BJ (cell line): ENCODE measurements at places on chromosomes 7 and 10. TPM values are rescaled to one million over a fixed set of nuclear protein-coding genes. Genes with fewer than 3 reads are reported as not detected.

- no peak for DNase-seq
Measured at GRCh38 chr7:4722960-4723630, 41.0 kb downstream of the FOXK1 start.

GRCh38 chr7:37013771-37014170, 289.5 kb upstream of the AOAH start:
- no peak for DNase-seq

- DNase-seq = no peak
Measured at GRCh38 chr7:44103923-44104859, at the start of gene AEBP1. Gene AEBP1, plus strand, starts transcription at chr7:44104345. Its CDS starts 321 bp downstream, at chr7:44104666.

GRCh38 chr7:119748991-119749390, 524.0 kb upstream of the KCND2 start:
- DNase-seq = no peak

DNA sequence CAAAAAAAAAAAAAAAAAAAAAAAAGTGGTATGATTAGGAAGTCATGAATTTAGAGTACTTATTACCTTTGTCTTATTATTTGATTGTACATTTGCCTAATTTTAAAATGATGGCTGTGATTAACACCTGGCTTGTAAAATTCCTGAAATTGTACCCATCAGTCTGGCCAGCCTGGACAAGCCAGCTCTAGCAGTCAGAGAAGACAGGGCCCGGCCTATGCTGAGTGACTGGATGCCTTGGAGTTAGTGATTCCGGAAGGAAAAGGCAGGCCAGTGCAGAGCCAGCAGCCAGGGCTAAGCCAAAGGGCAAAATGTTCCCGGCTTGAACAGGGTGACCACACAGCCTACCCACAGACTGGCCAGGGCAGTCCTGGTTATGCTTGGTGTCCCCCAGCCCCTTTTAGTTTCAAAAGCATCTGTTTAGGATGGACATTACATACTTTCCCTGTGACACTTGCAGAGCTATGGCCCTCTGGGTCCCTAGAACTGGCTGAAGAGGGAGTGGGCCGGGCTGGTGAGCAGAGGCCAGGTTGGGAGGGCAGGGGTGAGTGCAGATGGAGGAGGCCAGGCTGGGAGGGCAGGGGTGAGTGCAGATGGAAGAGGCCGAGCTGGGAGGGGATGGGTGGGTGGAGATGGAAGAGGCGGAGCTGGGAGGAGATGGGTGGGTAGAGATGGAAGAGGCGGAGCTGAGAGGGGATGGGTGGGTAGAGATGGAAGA, 61.7 kb downstream of the PROSER2 start:
- no peak for DNase-seq

GRCh38 chr10:17954861-17955260, 3.1 kb downstream of the SLC39A12 start:
- no peak for DNase-seq

DNA sequence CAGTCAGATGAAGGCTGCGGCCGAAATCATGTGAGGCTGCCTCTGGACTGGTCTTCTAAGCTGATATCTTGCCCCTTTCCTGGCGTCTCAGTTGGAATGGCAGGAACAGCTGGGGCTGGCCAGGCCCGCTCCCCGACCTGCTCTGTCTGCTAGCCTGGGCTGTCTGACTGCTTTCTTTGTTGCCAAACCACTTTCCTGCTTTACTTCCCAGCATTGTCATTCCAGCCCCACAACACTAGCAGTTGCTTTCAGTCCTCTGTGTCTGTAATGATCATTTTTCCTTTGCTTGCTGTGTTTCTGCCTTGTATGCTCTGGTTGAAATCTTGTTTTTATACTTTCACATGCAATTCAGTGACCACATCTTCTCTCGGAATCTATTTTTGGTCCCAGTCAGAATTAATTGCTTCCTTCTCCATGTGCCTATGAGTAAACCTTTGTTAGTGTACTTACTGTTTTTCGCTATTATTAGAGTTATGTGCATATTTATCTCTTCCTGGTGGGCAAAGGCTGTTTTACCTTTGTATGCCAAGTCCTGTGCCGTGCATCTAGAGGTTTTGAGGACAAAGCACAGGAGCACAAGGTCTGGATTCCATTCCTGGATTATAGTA, 21.6 kb downstream of the PRPF18 start:
- DNase-seq = peak; percentile 14

- DNase-seq = no peak
Measured at GRCh38 chr10:130046591-130046990, 64.0 kb downstream of the C10orf143 start.

- no peak for DNase-seq
Measured at GRCh38 chr7:78607099-78607498, 808.5 kb downstream of the PHTF2 start.

GRCh38 chr10:28793482-28793881, 116.2 kb downstream of the BAMBI start:
- no peak for DNase-seq

- no peak for DNase-seq
Measured at GRCh38 chr7:82534684-82535083, 91.1 kb upstream of the CACNA2D1 start.

DNA sequence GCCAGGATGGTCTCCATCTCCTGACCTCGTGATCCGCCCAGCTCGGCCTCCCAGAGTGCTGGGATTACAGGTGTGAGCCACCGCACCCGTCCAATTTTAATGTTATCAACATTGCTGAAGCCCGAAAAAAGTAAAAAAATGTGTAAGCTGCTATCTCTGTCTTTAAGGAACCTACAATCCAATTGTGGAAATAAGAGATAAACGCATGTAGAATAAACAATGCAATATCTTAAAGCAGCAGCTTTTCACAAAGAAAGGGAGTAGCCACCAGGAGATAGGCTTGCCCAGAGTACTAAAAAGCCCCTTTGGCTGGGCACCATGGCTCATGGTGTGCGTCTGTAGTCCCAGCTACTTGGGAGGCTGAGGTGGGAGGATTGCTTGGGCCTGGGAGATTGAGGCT, 282.9 kb upstream of the LYZL1 start:
- DNase-seq = no peak

DNA sequence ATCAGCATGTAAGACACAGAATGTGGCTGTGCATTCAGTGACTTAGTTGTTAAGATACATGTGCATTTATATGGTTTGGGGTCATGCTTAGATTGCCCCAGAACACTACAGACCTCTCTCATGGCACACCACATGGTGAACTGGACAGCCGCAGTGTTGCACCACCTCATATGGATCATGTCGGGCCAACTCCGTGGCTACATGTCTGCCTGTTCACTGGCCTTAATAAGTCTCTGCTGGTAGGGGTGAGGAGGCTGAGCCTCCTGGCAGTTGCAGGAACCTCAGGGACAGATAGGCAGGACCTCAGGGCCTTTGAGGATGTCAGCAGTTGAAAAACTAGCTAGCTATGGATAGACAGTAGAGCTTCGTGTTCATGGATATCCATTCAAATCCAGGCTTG, 751.0 kb downstream of the GRID1 start:
- no peak for DNase-seq

- no peak for DNase-seq
Measured at GRCh38 chr10:127612-128432, 7.4 kb upstream of the ZMYND11 start.

- no peak for DNase-seq
Measured at GRCh38 chr10:47409171-47409865, 25.2 kb upstream of the ZNF488 start.

The VOPP1 gene
- polyA plus RNA-seq = 81.9 and 83.7 TPM in 2 replicates

The KCND2 gene
- not detected in 2 replicates for polyA plus RNA-seq

The MLXIPL gene
- polyA plus RNA-seq = not detected in 2 replicates
